ENCODE measurements at places on chromosomes 3 and 15. TPM values are rescaled to one million over a fixed set of nuclear protein-coding genes. Genes with fewer than 3 reads are reported as not detected.

- DNase-seq = peak; percentile 71
Measured at GRCh38 chr3:110180733-110181132, 843.4 kb upstream of the DPPA4 start.

- DNase-seq = no peak
Measured at GRCh38 chr15:84727429-84727828, 11.5 kb upstream of the SEC11A start.

- DNase-seq = no peak
Measured at GRCh38 chr3:74711913-74712512, 97.6 kb upstream of the CNTN3 start.

Gene ASB14
- total RNA-seq = not detected

Gene SNAP23
- total RNA-seq = 87.4 TPM

All from fibroblast of the aortic adventitia (primary cell).